ENCODE measurements at places on chromosomes 11 and 22.
A peak's percentile ranks its signal among the peaks of the same experiment; 100 is the strongest.

DNA sequence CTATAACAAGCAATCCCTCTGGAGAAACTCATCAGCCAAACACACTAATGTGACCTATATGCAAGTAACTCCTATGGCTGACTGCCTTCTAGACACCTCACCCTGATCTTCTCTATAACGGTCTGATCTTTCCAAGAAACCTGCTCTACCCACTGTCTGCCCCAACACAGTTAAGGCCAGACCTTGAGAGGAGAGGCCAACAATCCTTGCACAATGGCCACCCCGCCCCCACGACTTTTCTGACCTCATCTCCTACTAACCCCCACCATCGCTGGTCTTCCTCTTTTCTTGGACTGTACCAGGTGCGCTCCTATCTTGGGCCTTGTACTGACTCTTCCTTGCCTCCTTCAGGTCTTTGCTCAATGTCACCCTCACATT is 12.5 kb downstream of the HIRA start:
- no peak for DNase-seq

- no peak for DNase-seq
These were observed 201.5 kb downstream of the TRIM29 start for GRCh38 chr11:119936426-119936825.

DNA sequence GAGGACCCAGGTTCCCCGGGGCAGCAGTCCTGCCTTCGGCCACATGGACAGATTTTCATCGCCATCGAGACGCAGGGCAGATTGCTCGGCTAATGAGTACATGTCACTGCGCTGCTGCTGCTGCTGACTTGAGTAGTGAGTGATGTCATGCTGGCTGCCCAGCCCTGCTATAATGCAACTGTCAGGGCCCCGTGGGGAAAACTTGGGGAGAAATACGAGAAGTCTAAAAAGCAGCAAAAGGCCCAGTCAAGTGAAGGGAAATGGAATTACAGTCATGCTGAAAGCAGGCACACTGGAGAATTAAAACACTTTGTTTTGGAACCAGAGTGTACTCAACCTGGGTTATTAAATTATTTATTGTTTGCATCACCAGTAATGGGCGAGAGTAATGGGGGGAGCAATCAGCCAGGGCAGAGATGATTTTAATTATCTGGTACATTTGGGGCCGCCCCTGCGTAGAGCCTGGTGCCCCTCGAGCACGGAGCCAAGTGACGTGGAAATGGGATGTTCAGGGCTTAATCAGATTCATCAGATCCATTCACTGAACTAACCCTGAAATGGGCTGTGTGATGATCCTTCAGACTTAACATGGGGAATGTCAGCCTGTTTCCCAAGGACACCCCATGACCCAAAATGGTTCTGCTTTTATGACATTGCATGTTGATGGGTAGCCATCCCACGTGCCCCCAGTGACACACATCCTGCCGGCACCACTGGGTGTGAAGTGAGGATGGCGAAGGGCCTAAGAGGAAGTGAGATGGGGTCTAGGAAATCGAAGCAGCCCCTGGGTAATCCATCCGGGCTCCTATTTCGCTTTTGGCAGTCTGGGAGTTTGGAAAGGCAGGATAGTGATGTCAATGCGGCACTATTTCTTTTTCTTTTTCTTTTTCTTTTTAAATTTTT is 241.6 kb upstream of the CADM1 start:
- no peak for DNase-seq

GRCh38 chr11:19116276-19116970 is 545 bp upstream of the ZDHHC13 start:
- DNase-seq: no peak

DNA sequence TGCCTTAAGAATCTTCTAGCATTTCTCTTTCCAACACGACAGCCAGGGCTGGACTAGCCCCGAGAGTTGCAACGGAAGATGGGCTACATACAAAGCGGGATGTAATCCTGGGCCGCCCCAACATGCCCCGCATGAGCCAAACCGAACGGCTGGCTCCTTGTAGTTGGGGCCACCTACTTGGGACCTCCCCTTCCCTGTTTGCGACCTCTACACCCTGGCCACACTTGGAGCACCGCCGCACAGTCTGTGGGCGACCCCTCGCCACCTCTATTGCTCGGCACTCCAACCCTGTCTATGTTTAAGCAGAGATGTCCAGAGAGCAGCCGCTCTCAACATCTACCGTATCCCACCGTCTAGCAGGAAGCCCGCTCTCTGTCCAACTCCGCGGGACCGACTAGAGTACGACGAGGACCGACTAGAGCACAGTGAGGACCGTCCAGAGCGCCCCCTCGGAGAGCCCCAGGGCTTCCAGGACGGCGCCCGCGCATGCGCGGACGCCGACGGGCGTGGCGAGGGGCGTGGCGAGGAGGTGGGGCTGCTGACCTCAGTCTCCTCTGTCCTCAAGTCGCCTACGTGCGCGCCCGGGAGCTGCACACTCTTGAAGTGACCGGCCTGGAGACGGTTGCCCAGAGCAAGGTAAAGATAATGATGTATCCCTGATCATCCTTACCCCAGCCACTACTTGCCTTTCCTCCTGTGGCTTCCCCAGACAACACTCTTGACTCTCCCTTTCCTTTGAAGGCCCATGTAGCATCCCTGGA is 32.3 kb downstream of the NEAT1 start:
- peak; percentile 83 for DNase-seq

- no peak for DNase-seq
These were observed 3.2 kb upstream of the MTMR3 start for GRCh38 chr22:29879753-29880152.

- DNase-seq: no peak
These were observed 3.1 kb downstream of the ST13 start for GRCh38 chr22:40853333-40853732.

DNA sequence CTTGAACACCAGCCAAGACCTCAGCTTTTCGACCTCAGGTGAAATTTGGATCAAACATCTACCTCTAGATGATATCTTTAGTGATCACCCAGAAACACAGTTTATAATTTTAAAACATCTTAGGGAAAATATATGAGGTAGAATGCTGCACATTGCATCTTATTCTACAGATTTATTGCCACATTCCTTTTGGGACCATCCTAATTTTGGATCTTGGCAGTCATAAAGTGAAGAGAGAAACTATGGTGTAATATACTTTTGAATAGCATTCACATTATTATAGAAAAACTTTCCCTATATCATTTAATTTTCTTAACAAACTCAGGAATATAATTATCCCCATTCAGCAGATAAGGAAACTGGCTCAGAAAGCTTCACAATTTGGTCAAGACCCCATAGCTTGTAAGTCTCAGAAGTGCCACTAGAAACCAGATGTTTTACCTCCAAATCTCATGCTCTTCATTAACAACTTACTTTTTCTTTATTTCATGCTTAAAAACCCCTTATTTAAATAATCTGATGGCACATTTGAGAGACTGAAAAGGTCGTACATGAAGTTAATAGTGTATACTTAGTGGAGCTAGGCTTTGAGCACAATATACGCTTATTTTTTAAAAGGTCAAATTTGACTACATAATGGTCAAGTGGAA is 199.2 kb upstream of the CTSC start:
- no peak for DNase-seq

- no peak for DNase-seq
These were observed 56.3 kb upstream of the PDE3B start for GRCh38 chr11:14587258-14587657.

- no peak for DNase-seq
These were observed at the start of gene PHLDA2 for GRCh38 chr11:2928605-2929530. TSS of gene PHLDA2 (minus strand) at chr11:2929420. CDS start at chr11:2929364, 56 bp downstream.

GRCh38 chr11:1231396-1232020 is 8.6 kb downstream of the MUC5B start:
- no peak for DNase-seq

- no peak for DNase-seq
These were observed 18.3 kb upstream of the MICAL3 start for GRCh38 chr22:18042685-18043084.

GRCh38 chr22:30234786-30235470 is 11.6 kb downstream of the LIF start:
- no peak for DNase-seq

DNA sequence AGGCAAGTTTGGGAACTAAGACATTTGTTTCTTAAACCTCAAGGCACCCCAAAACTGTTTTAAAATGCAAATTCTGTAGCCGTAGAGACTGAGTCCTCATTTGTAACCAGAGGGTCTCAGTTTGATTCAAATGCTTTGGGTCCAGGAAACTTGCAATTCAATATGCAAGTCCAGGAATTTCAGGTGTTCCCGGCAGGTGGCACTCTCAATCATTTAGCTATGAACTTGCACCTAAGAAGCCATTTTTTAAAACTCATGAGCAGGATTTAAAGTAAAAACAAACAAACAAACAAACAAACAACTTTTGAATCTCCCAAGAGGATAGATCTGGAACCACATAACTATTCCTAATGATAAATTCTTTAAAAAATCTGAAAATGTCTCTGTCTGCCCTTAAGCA is 8.7 kb upstream of the ABTB2 start:
- no peak for DNase-seq

DNA sequence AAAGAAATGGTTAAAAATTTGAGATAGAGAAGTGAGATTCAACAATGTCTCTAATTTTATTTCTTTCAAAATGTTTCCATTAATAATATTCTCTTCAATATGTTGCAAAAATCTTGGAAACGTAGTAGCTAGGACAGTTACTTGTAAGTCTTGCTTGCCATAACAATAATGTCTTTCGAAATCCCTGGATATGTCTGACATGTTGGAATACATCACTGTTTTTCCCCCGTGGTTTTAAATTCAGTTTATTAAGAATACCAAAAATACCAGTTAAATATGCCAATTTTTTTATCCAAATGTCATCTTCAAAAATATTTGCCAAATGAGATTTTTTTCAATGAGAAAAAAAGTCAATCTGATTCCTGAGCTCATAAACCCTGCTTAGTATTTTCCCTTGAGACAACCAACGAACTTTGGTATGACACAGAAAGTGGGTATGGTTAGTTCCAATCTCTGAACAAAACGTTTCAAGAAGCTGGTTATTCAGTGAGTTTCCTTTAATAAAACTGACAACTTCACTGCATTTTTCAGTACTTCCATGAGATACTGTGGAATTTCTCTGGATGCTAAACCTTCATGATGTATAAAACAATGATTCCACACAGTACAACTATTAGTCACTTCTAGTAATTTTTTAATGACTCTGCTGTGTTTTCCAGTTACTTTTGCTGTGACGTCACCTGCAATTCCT is 36.7 kb upstream of the AMPD3 start:
- DNase-seq: no peak

DNA sequence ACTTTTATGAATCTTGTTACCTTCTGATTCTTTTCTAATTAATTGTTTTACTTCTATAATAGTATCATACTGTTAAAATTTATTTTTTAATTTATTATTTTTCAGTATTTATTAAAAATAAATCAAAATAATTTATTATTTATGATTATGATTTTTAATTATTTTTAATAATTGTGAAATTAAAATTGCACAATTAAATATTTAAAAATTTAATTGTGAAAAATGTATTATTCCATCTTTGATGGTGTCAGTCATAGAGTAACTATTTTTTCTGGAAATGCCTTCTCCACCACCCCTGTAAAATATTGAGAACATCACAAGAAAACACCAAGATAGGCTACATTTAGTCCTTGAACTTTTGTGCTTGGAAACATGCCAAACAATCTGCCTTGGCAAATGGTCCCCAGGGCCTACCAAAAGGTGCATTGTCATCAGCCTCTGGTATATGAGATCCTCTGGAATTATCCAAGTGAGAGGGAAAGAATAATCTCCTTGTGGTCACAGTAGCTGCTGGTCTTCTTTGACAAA is at the start of gene OR8H2:
Gene OR8H2, plus strand, starts transcription at position 478 of the 528 bp plus-strand sequence. CDS start 1,356 bp downstream, outside the sequence.
- DNase-seq: no peak

DNA sequence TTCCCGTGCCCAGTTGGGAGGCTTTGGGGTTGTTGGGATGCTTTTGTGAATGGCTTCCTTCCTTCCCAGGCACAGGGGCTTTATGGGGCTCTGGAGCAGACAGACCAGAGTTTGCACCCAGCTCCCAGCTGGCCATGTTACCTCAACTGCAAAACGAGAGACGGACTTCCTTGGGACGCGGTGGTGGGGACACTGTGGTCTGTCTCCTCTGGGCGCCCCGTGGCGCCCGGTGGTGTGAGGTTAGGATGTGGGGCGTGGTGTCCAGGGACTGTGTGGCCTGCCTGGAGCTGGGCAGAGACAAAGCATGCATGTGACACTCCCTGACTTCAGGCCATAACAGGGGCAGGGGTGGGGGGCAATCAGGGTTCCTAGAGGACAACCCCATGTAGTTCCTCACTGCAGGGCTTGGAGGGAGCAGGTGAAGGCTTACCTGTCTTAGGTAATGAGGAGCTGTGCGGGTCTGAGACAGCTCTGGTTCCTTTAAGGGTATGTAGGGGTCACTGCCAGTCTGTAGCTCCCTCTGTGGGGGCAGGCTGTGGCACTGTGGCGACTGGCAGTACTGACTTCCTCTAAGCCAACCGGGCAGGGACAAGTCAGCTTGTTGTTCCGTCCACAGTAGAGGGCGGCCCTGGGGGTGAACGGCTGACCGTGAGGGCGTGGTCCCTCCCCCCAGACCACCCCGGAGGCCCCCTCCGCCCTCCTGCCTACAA is 14.4 kb downstream of the KCNQ1 start:
- no peak for DNase-seq

DNA sequence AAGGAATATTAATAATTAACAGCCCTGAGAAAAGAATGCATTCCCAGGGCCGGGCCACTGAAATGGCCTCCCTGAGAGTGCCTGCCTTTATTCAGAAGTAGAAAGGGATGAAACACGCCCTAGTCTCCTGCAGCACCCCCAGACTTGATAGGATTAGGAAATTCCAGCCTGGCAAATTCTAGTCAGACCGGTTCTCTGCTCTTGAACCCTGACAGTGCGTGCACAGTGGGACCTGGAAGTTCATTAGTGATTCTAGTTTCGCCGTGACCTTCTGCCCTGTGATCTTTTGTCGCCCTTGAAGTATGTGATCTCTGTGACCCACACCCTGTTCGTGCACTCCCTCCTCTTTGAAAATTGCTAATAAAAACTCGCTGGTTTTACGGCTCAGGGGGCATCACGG is 2.1 kb upstream of the GSTP1 start:
- DNase-seq: no peak

GRCh38 chr11:111409915-111410314 is 30.8 kb upstream of the POU2AF1 start:
- DNase-seq: no peak

- DNase-seq: no peak
These were observed 4.5 kb downstream of the RAC2 start for GRCh38 chr22:37239336-37240239.

DNA sequence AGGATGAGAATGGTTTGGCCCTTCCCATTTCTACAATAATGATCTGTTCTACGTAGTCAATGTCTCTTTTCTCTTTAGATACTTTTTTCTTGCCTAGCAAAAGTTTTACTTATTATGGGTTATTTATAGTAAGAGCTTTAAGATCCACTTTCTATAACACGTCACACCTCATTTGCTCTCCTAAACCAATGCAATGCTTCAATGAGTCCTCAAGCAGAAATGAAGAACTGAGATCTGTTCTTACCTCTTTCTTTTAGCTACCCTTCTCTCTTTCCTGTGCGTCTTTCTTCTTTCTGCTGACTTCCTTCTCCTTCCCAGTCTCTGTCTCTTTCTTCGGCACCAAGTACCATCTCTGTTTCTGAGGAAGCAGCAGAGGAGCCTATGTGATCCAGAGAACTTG is 61.8 kb downstream of the SNX19 start:
- no peak for DNase-seq

All from activated B cell treated with CpG ODN at 0.5 μM for 24 hours (primary cell).